Fibroblast of the aortic adventitia (primary cell): ENCODE measurements at places on chromosomes 2 and 18. TPM values are rescaled to one million over a fixed set of nuclear protein-coding genes. Genes with fewer than 3 reads are reported as not detected.

The KATNAL2 gene
- 2.7 and 10.4 TPM in 2 replicates for total RNA-seq

The CNNM4 gene
- total RNA-seq: 2.4 and 3.8 TPM in 2 replicates

The SOWAHC gene
- total RNA-seq: 9.3 and 14.6 TPM in 2 replicates

The PLEK gene
- under 0.01 TPM in 1 of 2 replicates, not detected in the other for total RNA-seq

The TRIM54 gene
- not detected in 2 replicates for total RNA-seq

The NT5DC4 gene
- total RNA-seq: not detected in 2 replicates

The PROC gene
- not detected in 2 replicates for total RNA-seq

The GPAT2 gene
- total RNA-seq: 10.2 TPM in 1 of 2 replicates, not detected in the other

The NEB gene
- 0.27 and 0.41 TPM in 2 replicates for total RNA-seq

The STAT4 gene
- 0.54 and 0.98 TPM in 2 replicates for total RNA-seq

The FAM98A gene
- 41.8 and 58.7 TPM in 2 replicates for total RNA-seq

The DSG1 gene
- total RNA-seq: not detected in 2 replicates

The DPYSL5 gene
- not detected in 2 replicates for total RNA-seq

The MYOM1 gene
- total RNA-seq: 0.90 and 7.5 TPM in 2 replicates

The ALK gene
- total RNA-seq: 0.27 and 0.82 TPM in 2 replicates

The CYRIA gene
- 0.54 and 5.6 TPM in 2 replicates for total RNA-seq

The CRACDL gene
- not detected in 2 replicates for total RNA-seq

The FAM237A gene
- total RNA-seq: not detected in 2 replicates

The PTPRM gene
- total RNA-seq: 64.2 and 65.3 TPM in 2 replicates

The GALNT5 gene
- 11.4 and 38.3 TPM in 2 replicates for total RNA-seq

The ABHD1 gene
- 0.09 TPM in 1 of 2 replicates, not detected in the other for total RNA-seq

The CNTNAP5 gene
- under 0.01 TPM in 1 of 2 replicates, not detected in the other for total RNA-seq

The ACMSD gene
- not detected in 2 replicates for total RNA-seq

The CTAGE1 gene
- not detected in 2 replicates for total RNA-seq

The SFT2D3 gene
- 3.5 and 7.0 TPM in 2 replicates for total RNA-seq

The PLB1 gene
- total RNA-seq: 2.7 and 7.8 TPM in 2 replicates

The DIPK1C gene
- total RNA-seq: not detected in 2 replicates

The OTOF gene
- not detected in 2 replicates for total RNA-seq

The REG3A gene
- total RNA-seq: not detected in 2 replicates
